ENCODE measurements at places on chromosomes 6 and 20.

DNA sequence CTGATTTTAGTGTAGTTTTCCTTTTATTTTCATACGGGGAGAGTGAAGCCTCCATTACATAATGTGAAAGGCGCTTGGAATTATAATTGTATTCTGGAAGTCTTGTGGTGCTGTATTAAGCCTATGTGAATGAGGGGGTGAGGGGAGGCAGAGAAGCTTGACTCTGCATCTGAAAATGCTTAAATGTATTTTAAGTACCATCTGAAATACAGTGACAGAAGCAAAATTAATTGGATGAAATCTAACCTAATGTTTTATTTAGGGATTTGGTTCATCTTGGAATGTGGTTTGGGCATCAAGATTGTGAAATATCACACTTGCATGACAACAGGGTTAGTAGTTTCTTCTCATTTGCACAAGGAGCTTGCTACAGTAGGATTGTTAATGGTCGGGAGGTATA is 41.2 kb downstream of the TMEM200A start:
- no peak for DNase-seq

GRCh38 chr6:5590187-5590586 is 328.9 kb downstream of the FARS2 start:
- no peak for DNase-seq

DNA sequence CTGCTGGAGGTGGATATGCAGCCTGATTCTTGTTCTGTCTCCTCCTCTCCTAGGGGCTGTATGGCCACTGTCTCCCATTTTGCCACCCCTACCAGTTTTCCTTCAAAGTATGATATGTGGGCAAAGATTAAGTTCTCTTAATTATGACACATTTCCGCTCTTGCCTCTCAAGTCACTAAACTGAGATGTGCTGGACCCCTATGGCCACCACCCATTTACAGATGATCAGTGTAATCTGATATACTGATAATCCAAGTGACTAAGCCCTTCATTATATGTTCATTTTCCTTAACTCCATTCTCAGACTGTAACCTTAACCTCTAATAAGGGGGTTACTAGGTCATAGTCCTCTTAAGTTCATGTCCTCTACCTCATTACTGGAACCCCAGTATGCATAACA is 711 bp upstream of the C20orf141 start:
- no peak for DNase-seq

GRCh38 chr20:25280051-25280573 is 32.2 kb downstream of the PYGB start:
- no peak for DNase-seq

DNA sequence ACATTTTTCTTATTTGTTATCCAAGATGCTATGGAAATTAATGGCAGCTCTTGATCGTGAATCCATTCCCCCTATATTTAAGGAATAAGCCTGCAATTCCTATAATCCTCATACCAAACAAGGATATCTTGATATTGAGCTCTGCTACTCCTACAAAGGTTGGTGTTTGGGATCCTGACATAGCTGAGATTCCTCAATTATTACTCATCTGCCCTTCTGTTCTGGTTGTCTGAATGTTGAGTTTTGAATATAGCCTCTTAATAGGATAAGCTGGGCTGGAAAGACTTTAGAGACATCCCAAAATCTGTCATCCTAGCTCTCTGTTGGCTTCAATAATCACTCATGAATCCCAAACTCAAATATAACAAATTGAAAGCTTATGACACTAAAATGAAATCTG is 49.9 kb downstream of the CLIC5 start:
- peak; percentile 66 for DNase-seq

DNA sequence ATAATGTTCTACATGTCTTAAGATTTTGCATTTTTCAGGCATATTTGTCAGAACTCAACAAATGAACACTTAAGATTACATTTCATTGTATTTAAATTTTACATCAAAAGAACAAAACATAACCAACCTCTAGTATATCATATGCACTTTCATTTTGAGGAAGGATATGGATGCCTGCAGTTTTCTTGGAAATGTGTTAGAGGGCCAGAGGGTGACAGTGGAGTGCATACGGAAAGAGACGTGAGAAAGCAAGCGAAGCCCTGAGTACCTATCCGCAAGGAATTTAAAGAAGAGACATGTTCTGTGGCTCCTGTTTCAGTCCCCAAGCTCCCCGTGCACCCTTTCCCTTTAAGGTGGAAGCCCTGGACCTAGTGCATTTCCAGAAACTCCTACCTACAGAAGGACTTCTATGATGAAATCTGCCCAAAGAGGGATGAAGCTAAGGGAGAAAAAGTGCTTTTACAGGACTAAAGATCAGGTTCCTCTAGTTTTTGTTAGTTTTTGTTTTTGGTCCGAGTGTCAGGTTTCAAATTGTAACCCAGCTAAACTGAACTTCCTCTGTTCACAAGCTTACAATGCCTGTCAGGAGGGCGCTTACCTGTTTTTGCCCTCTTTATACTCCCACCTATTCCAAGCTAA is 38.8 kb downstream of the EZR start:
- no peak for DNase-seq

DNA sequence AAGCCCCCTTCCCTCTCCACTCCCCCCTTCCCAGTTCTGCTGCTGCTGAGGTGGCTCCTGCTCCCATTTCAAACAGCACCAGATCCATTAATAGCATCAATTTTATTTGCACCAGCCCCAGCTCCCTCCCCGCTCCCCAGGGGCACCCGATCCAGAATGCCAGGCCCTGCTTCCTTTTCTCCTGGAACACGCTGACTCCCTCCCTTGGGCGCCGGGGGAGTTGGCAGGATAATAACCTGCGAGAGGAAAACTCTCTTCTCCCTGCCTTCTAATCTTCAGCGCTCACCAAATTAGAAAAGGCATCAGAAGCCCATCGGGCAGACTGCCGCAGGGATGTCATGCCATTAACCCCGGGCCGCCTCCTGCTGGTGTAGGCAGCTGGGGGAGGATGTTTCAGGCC is 77.8 kb downstream of the NCR2 start:
- DNase-seq = no peak

All from muscle of back (tissue), 13 donors.